NAMALWA (cell line): ENCODE measurements at places on chromosomes 6 and 20.

DNA sequence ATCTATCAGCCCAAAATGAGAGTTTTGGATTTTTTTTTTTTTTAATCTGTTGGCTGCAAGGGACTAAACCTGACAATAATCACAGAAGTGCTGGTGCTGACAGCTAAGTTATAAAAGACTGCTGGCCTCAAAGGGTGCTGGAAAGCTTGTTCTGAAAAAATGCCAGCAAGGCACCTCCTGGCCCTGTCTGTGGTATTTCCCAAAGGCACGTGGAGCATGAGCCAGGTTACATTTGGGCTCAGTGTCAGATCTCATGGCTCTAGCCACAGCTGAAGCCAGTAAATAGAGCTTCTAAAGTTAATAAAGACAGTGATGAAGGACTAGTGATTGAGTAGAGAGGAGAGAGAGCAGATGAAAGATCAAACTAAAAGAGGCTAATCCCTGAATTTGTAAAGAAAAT is 178.9 kb downstream of the FUT9 start:
- no peak for DNase-seq

DNA sequence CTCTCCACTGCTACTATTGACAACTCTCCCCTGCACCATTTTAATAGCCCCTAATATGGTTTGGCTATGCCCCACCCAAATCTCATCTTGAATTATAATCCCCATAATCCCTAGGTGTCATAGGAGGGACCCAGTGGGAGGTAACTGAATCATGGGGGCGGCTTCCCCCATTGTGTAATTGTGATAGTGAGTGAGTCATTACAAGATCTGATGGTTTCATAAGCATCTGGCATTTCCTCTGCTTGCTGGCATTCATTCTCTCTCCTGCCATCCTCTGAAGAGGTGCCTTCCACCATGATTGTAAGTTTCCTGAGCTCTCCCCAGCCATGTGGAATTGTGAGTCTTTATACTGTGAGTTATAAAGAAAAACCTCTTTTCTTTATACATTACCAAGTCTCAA is 74.1 kb upstream of the TCF21 start:
- DNase-seq: no peak

DNA sequence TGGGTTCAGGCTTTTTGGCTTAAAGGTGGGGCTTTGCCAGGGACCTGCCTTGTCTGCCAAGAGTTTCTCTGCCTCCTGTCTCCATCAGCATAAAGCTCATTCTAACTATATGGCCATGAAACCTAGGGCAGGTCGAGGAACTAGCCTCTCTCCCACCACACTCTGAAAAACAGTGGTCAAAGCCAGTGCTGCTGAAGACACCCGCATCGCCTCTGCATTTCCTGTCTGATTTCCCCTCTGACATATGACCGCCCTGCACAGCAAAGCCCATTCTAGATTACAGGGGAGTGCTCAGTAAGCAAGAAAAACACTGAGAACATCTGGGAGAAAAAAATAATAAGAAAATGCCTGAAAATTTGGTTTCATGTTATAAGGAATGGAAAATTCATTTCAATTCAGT is 573.6 kb downstream of the PRKN start:
- DNase-seq: no peak

- no peak for DNase-seq
Observed at GRCh38 chr6:36399970-36400369, 12.5 kb upstream of the ETV7 start.

- DNase-seq: no peak
Observed at GRCh38 chr6:83917001-83917400, 57.5 kb downstream of the CYB5R4 start.

GRCh38 chr6:44503471-44503870 is 116.0 kb downstream of the CDC5L start:
- no peak for DNase-seq

GRCh38 chr6:7439228-7439627 is 49.6 kb downstream of the RIOK1 start:
- DNase-seq: peak; percentile 56

DNA sequence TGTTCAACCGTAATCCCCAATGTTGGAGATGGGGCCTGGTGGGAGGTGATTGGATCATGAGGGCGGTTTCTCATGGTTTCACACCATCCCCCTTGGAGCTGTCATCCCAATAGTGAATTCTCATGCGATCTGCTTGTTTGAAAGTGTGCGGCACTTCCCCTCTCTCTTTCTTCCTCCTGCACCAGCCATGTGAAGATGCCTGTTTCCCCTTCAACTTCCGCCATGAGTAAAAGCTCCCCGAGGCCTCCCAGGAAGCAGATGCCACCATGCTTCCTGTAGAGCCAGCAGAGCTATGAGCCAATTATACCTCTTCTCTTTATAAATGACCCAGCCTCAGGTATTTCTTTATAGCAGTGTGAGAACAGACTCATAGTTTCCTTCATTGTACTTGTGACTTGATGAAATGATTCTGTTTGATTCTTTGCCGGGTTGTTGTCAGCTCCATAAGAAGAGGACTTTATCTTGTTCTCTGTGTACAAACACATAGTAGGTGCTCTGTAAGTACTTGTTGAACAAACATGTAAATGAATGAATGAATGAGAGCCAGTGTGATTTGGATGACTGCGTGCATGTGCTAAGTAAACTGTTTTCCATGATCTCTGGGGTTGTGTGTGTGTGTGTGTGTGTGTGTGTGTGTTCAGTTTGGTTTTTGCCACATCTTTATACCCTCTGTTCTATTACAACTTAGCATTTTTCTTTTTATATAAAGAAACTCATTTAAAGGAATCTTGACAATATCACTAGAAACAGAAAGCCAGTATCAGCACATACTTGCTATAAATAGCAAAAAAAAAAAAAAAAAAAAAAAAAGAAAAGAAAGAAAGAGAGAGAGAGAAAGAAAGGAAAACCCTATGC is 22.5 kb upstream of the PTGIS start:
- no peak for DNase-seq

- no peak for DNase-seq
Observed at GRCh38 chr6:166490671-166491500, 95.6 kb downstream of the RAMACL start.

DNA sequence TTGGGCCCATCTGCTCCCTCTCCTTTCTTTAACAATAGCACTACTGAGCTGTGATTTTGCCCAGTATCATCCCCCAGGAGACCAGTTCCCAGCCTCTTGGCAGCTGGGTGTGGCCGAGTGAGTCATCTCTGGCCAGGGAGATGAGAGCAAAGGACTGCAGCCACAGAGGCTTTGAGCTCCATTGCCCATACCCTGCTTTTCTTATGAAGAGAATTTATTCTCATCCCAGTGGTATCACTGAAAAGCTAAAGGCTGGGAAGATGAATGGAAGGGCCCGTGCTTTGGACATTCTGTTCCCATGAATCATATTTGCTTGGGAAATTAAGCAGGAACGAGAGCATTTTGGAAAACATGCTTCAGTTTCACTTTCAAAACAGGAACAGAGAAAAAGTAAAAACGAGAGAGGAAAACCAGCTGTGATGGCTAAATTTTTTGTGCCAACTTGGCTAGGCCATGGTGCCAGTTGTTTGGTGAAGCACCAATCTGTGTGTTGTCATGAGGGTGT is 14.9 kb downstream of the CST3 start:
- no peak for DNase-seq

- peak; percentile 5 for DNase-seq
Observed at GRCh38 chr6:130223508-130223907, 757 bp upstream of the SAMD3 start.

DNA sequence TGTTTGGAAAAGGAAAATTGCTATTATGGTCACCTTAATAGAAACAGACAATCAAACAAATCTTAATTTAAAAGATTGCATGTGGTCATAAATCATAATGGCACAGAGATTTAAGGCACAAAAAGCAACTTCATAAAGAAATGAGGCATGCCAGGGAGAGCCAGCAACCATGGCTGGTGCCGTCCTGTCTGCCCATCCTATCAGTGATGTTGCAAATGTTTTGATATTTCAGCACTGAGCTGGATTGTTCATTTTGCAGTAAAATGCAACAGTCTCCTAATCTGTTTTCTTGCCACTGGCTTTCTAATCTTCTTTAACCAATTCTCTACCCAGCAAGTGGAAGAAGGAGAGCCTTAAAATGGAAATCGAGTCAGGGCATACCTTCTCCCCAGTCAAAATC is 249.8 kb downstream of the SAMD5 start:
- no peak for DNase-seq

GRCh38 chr6:117205876-117206275 is 59.5 kb upstream of the VGLL2 start:
- DNase-seq: no peak

- peak; percentile 10 for DNase-seq
Observed at GRCh38 chr6:17910189-17910588, 77.2 kb downstream of the KIF13A start.

GRCh38 chr6:124927806-124928205 is 34.4 kb upstream of the RNF217 start:
- DNase-seq: no peak

DNA sequence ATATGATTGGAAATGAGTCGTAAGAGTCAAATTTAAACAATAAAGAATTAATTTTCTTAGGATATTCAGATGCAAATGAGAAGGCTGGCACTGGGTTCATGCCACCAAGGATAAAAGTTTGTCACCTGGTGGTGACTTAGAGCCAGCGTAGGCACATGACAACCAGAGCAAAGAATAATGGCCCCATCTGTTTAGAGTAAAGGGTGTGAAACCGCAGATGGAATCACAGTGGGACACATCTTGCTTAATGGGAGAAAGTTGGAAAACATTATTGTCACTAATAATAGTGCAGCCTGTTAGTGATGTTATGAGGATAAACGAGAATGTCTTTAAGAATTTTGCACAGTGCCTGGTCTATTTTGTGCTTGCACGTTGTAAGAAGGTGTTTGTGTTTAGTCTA is 727.8 kb downstream of the QKI start:
- DNase-seq: no peak

DNA sequence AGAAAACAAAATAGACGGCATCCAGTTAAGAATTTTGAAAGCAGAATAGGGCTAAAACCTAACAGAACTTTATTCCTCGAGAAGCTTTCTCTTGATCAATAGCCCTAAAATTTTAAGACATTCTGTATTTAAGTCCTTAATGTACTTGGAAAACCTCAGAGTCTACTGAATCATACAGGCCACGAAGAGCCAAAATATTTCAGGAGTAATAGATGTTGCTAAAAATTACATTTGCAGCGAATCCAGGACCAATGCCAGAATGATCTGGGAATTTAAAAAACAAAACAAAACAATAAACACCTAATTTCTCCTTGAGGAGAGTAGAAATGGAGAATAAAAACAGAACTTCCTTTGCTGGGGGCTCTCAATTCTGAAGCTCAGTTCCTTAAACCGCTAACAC is 23.3 kb downstream of the ATXN1 start:
- DNase-seq: no peak

GRCh38 chr6:50804283-50804682 is 14.4 kb upstream of the TFAP2B start:
- no peak for DNase-seq

DNA sequence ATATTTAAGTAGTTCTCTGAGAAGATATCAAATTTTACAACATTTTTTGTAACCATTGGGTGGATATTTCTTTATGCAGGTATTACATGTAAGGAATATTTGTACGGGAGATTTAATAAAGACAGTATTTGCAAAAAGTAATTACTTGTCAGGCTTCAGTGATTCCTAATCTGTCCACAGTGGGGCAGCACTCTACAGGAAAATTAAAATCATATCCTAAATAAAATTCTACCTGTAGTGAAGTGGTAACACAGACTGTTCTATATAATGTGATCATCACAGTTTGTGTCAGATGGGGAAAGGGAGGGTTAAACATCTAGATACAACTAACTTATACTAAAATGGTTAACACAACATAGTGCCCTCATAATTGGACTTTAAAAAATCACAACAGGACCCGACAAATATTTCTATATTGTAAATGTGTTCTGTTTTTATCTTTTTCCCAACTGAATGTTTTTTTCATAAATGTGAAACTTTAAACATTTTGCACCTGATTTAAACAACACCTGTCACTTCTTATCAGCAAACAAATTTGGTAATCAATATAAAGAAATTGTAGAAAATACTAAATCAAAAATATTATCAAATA is 145.6 kb upstream of the MANEA start:
- peak; percentile 52 for DNase-seq

- no peak for DNase-seq
Observed at GRCh38 chr6:130500693-130501092, 134.9 kb downstream of the TMEM200A start.

- no peak for DNase-seq
Observed at GRCh38 chr6:85747666-85748065, 105.0 kb upstream of the SYNCRIP start.

DNA sequence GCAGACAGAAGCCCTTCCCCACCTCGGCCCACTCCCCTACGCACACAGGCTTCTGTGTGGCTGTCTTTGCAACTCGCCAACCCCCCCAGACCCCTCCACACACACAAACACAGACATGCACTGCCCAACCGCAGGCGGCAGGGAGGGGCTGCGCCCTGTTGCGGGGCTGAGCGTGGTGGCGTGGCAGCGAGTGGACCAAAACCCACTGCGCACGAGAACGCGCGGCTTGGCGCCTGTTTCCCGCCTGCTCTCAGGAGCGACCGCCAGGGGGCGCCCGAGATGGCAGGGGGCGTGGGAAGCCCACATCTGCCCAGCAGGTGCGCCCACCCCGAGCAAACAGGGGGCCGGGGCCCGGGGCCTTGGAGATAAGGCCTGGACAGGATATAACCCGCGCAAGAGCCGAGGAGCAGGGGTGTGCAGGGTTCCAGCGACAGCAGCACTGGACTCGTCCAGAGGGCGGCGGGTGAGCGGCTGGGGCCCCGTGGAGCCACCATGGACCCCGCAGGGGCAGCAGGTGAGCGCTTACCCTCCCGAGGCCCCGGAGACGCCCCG is at the start of gene RBPJL:
Gene RBPJL (plus strand): TSS at position 410 of the 552 bp plus-strand sequence. CDS start 83 bp downstream, at position 493.
- DNase-seq: peak; percentile 22

GRCh38 chr6:52305948-52306767 is 21.6 kb upstream of the MCM3 start:
- peak; percentile 89 for DNase-seq

- peak; percentile 79 for DNase-seq
Observed at GRCh38 chr6:166751051-166751595, 124.1 kb upstream of the RPS6KA2 start.

DNA sequence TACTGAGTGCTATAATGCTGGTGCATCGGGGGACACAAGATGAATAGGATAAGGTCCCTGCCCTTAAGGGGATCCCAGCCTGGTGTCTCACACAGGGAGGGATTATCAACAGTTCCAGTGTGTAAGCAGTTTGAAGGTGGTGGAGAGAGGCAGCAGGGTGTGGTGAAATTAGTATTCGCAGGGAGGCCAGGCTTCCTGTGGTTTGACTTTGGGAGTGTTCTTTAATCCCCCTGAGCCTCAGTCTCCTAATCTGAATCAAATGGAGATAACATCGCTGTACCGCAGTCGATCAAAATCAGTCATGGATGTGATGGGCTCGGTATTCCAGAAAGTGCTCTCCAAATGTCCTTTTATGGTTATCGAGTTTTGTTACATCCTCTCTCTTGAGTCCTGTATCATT is 288.1 kb upstream of the SUPT3H start:
- no peak for DNase-seq

- no peak for DNase-seq
Observed at GRCh38 chr20:14902432-14903089, 565.1 kb upstream of the FLRT3 start.
